ENCODE measurements at places on chromosomes 7 and 10.

DNA sequence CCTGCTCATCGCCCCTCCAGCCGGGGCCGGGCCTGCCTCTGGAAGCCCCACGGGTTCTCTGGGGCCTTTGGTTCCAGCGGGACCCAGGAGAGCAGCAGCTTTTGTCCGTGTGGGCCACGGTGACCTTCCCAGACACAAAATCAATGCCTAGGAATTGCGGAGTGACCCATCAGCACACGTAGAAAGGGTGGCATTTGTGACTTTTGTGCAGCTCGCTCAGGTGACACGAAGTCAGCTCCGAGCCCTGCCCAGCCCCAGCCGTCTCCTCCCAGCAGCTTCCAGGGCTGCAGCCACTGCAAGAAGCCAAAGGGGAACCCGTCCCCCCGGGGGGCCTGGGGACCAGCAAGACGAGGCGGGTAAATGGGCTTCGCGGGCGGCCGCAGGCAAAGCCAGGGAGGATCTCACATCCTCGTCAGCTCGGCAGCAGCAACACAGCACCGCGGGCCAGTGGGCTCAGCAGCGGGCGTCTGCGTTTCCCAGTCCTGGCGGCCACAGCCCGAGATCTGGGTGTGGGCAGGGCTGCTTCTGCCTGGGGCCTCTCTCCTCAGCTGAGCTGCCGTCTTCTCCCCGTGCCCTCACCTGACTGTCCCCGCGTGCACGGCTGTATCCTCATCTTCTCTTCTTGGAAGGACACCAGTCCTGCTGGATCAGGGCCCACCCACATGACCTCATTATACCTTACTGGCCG lies 88.5 kb downstream of the PAXIP1 start:
- DNase-seq = no peak

DNA sequence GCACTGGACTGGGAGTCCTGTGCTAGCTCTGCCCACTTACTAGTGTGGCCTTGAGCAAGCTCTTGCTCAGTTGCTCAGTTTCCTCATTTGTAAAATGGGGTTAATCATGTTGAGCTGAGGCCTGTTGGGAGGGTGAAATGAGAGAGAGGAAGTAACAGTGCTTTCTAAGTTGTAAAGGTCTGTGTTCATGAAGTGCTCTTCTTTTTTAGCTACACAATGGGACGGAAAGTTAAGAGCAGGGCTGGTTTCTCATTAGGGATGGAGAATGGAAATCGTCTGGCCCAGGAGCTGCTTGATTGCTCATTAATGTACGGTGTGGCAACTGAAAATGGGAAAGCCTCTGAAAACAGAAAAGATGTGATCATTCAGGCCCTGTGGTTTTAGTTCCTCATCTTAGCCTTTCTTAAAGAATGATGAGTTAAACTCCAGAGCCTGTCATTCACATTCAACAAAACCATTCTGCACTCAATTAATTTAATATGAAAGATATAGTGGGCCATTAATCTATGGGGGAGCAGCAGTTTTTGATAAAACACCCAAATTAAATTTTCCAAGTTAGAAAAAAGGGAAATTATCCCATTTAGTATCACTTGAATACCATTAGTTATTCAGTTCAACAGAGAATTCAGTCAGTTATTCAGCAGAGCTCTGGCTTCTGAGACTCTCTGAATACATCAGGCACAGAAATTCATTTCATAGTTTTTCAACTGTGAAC lies 60.5 kb downstream of the SH2D4B start:
- DNase-seq = no peak

DNA sequence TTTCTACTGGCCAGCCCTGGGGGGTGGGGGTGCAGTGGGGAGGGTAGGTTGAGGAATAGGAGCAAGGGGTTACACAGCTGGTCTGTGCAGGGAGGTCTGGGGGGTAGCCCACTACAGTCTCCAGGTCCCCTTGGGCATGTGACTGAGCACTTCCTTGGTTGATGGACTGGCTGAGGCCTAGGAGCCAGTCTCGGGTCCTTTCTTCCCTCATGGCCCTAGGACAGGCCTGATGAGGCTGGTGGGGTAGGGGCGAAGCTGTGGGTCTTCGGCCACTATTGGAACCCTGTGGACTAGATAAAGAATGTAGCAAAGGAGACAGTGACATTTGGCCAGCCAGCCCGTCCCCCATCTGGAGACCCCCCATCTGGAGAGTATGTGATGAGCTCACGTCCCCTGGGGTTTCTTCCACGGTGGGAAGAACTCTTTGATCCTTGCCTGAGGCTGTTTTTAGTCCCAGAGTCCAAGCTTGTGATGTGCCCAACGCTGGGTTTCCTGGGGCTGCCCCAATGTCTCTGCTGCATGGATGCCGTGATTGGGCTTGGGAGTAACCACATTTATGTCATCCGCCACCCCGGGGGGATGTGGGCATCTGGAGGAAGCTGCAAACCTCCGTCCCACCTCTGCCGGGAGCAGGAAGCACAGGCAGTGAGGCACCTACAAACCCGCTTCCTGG lies 20.7 kb downstream of the FAM241B start:
- no peak for DNase-seq

GRCh38 chr7:113394856-113395255 lies 276.5 kb upstream of the SMIM30 start:
- DNase-seq = no peak

- DNase-seq = no peak
Measured at GRCh38 chr7:698515-699475, 27.7 kb upstream of the DNAAF5 start.

DNA sequence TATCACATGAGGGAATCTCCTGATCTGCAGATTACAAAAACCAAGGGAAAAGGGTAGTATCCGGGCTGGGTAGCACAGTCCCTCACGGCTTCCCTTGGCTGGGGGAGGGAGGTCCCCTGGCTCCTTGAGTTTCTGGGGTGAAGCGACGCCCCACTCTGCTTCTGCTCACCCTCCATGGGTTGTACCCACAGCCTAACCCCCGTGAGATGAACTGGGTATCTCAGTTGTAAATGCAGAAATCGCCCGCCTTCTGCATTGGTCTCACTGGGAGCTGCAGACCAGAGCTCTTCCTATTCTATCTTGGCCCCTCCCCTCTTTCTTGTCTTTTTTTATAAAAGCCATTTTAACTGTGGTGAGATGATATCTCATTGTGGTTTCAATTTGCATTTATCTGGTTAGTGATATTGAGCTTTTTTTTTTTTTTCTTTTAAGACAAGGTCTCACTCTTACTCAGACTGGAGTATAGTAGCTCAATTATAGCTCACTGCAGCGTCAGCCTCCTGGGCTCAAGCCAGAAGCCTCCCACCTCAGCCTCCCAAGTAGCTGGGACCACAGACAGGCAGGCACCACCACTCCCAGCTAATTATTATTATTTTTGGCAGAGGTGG lies 87.8 kb downstream of the ABCC2 start:
- DNase-seq = no peak

DNA sequence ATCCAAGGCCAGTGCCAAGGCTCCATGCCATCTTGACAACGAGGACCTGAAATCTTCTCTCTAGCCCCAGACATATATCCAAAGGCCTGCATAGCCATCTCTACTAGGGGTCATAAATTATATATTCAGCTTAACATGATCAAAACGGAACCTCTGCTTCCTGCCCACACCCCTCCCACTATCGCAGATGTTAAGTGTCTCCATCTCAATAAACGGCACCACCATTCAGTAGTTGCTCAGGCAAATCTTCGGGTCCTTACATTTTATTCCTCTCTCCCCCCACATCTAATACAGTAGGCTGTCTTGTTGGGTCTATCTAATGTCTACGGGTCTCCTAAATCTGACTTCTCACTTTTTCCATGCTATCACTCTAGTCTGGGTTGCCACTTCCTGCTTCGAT lies 201.1 kb upstream of the PLXNA4 start:
- no peak for DNase-seq

DNA sequence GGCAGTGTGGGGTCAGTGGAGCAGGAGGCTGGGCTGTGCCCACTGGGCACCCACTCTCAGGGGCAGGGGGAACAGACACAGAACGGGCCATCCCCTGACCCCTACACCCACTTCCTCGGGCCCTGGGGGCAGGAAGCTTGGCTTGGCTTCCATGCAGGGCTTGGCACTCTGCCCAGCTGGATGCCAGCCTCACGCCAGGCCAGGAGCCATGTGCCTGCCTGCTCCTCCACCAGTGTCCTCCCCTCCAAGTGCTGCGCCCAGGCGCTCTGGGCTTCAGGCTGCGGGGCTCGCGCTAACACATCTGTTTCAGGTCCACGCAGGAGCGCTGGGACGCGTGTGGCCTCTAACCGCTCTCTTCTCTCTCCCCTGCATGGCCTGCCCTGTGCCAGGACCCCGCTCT lies 12.7 kb downstream of the LDB3 start:
- DNase-seq = no peak

GRCh38 chr7:105003872-105004510 lies 10.0 kb upstream of the KMT2E start:
- no peak for DNase-seq

Measured in stimulated activated CD8-positive, alpha-beta memory T cell treated with anti-CD3 and anti-CD28 coated beads, Interleukin-4, amount 100 ng/mL, for 1 hour (primary cell).